ENCODE measurements at places on chromosomes 1 and 21.

- DNase-seq: no peak
Measured at GRCh38 chr1:75328691-75329090, 194.5 kb downstream of the LHX8 start.

- no peak for DNase-seq
Measured at GRCh38 chr21:18151046-18151445, 93.6 kb upstream of the CHODL start.

DNA sequence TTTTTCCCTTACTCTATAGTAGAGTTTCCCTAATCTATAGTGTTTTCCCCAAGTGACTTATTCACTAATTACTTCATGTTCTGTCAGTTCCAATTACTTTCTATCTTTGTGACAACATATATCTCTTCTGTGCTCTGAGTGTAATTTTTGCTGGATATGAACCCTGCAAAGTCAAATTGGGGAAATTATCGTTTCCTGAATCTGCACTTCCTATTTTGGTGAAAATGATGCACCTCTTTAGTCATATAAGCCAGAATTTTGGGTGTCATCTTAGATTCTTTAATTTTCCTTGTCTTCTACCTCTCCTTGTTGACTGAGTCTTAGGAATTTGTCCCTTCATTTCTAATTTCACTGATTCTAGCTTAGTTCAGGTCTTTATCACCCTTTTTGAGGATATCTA is 33.4 kb upstream of the PRKACB start:
- DNase-seq: no peak

GRCh38 chr1:169387399-169387798 is 19.4 kb downstream of the BLZF1 start:
- no peak for DNase-seq

- peak; percentile 45 for DNase-seq
Measured at GRCh38 chr1:43774359-43774758, 67.0 kb downstream of the ST3GAL3 start.

- DNase-seq: no peak
Measured at GRCh38 chr1:84672080-84672854, 18.0 kb downstream of the SSX2IP start.

DNA sequence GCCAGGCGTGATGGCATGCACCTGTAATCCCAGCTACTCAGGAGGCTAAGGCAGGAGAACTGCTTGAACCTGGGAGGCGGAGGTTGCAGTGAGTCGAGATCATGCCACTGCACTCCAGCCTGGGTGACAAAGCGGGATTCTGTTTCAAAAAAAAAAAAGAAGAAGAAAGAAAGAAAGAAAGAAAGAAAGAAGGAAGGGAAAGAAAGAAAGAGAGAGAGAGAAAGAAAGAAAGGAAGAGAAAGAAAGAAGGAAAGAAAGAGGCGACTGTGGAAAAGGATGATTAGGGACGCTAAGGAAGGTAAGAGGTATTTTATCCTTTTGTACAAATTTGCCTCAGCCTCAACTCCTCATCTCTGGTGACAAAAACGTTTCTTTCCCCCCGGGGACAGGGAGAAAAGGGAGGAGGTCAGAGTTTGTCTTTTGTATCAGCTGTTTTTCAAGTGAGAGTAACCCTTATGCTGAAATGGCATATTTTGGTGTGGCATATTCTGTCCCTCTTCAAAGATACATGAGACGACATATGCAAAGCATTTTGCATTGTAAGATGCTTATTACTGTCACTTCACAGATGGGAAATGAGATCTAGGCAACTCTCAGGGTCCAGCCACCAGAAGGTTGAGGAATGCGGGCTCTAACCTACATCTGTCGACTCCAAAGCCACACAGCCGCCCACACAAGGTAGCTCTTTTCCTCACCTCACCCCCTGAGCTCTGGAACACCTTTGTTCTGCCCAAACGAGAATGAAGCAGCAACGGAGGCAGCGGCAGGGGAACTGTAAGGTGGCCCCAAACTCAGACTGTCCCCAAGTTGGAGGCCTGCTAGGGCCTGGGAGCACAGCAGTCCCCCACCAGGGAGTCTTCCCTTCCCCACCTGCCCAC is 38.0 kb downstream of the NUAK2 start:
- no peak for DNase-seq

DNA sequence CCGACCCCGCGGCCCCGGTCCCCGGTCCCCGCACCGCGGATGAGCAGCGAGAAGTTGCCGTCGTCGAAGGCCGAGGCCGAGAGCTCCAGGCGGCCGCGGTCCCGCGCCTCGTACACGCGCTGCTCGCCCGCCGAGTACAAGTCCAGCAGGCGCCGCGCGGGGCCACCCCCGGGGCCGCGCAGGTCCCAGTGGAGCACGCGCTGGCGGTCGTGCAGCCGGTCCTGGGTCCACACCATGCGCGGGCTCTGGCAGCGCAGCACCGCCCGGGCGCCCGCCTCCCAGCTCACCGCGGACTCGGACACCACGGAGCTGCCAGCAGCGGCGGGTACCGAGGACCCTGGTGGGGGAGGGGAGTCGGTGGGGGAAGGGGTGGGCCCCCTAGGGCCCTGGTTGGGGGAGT is 2.9 kb downstream of the MXRA8 start:
- DNase-seq: no peak

GRCh38 chr1:154593390-154593789 is 14.6 kb downstream of the ADAR start:
- no peak for DNase-seq

GRCh38 chr1:201505503-201505890 is 1.4 kb downstream of the CSRP1 start:
- DNase-seq: no peak

GRCh38 chr1:245419989-245420388 is 265.2 kb downstream of the KIF26B start:
- no peak for DNase-seq

GRCh38 chr1:25445993-25446538 is 15.4 kb downstream of the MACO1 start:
- DNase-seq: no peak

DNA sequence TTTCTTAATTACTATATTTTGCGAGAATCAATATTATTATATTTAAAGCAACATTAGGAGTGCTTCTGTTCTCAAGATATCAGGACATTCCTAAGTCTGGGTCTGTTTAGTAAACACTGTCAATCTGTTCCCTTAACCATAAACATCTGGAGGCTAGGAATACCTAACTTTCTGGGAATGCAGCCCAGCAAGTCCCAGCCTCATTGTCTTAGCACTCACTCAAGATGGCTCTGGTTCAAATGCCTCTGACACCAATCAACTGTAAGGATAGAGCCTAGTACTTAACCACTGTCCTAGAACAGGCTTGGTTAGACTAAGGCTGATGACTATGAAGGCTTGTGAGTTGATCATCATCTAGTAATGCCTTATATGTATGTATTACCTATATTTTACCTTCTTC is 61.5 kb downstream of the TNN start:
- DNase-seq: no peak

DNA sequence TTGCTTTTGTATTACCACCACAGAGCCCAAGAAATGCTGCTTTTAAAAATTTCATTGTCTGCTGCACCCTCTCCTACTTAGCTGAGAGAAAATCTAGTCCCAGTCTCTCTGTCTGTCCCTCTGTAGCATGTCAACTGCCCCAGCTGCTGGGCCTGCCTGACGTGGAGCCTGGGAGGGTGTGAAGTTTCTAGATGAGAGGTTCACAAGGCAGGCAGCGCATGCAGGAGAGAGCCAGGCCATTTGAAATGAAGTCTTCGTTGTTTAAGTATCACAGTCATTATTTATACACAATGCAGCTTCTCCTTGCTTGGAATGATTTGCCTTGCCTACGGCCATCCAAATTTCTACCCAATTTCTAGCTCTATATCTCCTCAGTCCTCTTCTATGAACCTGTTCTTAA is 306.8 kb upstream of the PLXNA2 start:
- DNase-seq: no peak

GRCh38 chr21:33300701-33301631 is 23.8 kb upstream of the IFNAR1 start:
- DNase-seq: no peak

- DNase-seq: no peak
Measured at GRCh38 chr21:37623689-37624088, 257.1 kb downstream of the DYRK1A start.

GRCh38 chr1:154906621-154907081 is 29.9 kb downstream of the PMVK start:
- DNase-seq: no peak

DNA sequence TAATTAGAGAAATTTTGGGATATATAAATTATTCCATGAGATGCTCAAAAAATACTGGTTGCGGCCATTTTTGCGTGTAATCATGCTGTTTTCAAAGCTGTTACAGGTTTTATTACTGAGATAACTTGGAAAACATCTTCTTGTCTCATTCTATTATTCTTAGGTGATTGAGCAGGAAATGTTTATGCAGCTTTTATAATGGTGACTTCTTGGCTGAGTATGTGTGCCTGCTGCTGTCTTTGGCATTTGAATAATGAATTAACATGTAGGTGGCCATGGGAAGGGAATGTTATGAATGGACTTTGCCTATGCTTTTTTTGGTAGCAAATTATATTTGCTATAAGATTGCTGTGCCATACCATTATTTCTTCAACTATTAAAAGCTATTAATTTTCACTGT is 52.5 kb downstream of the RASAL2 start:
- no peak for DNase-seq

DNA sequence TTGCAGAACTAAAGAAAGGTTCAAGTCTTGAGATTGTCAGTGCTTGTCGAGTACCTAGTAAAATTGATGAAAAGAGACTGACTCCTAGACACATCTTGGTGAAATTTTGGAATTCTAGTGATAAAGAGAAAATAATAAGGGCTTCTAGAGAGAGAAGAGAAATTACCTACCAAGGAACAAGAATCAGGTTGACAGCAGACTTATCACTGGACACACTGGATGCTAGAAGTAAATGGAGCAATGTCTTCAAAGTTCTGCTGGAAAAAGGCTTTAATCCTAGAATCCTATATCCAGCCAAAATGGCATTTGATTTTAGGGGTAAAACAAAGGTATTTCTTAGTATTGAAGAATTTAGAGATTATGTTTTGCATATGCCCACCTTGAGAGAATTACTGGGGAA is 16.3 kb downstream of the L1TD1 start:
- DNase-seq: no peak

DNA sequence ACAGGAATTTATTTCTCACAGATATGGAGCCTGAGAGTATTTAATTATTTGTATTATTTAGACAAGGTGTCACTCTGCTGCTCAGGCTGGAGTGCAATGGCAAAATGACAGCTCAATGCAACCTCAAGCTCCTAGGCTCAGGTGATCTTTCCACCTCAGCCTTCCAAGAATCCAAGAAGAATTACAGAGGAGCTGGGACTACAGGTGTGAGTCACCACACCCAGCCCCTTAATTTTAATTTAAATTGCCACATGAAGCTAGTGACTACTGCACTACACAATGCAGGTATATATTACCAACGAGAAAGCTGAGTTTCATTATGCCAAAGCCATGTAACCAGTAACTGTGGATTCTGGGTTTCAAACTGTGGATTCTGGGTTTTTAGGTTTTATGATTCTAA is 2.1 kb downstream of the KHDC4 start:
- no peak for DNase-seq

GRCh38 chr1:223087291-223088255 is 55.5 kb downstream of the TLR5 start:
- no peak for DNase-seq

GRCh38 chr21:43331962-43332828 is 94.7 kb downstream of the SIK1 start:
- DNase-seq: no peak

- no peak for DNase-seq
Measured at GRCh38 chr1:168285971-168286927, 5.6 kb downstream of the TBX19 start.

DNA sequence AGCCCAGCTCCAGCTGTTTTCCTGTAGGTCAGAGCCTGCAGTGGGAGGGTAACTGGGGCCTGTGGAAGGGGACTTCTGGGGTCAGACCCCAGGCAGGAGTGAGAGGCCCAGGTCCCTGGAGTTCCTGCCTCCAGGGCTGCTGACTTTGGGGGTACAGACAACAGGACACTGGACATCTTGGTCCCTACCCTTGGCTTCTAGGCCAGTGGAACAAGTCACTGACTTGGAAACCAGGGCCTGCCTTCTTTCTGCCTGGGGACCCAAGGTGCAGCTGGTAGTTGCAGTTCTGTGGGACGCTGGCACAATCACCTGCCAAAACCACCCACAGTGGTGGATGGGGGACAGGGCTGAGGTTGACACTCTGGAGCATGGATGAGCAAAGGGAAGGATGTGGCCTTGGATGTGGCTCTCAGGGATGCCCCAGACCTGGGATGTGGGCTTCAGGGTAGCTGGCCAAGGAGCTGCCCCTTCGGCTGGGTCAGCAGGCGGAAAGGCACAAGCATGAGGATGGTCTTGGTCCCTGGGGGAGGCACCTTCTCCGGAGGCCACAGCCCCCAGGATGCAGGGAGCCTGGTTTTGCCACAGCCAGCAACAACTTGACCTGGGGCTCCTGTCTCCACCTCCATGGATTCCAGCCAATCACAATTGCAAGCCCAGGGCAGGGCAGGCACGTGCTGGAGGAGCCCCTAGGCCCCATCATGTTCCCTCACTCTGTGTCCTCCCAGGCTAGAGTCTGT is 5.8 kb downstream of the JMJD4 start:
- no peak for DNase-seq
